ENCODE measurements at places on chromosomes 11 and 22.
A peak's percentile ranks its signal among the peaks of the same experiment; 100 is the strongest.

- DNase-seq: no peak
These were observed 377.2 kb downstream of the BRD1 start for GRCh38 chr22:49450498-49450897.

GRCh38 chr22:46871826-46872225 lies 109.4 kb downstream of the TBC1D22A start:
- no peak for DNase-seq

GRCh38 chr11:62153087-62153395 lies 29.2 kb downstream of the INCENP start:
- DNase-seq: no peak

GRCh38 chr11:14449302-14449714 lies 50.3 kb downstream of the COPB1 start:
- DNase-seq: no peak

DNA sequence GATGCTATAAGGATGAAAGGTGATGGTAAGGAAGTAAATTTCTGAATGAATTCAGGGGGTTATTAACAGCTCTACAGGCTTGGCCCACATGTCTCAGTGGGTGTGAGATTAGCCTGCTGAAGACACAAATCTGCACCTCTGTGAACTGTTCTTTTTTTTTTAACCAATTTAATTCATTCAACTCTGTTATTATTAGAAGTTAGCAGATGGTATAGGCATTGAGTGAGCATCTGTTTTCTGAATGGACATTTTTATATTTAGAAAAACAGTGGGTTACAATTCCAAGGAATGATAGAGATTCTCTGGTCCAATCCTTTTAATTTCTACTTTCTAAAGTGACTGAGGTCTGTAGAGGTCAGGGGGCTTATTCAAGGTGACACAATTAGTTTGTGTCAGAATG lies 122.0 kb upstream of the SORL1-AS1 start:
- DNase-seq: no peak

DNA sequence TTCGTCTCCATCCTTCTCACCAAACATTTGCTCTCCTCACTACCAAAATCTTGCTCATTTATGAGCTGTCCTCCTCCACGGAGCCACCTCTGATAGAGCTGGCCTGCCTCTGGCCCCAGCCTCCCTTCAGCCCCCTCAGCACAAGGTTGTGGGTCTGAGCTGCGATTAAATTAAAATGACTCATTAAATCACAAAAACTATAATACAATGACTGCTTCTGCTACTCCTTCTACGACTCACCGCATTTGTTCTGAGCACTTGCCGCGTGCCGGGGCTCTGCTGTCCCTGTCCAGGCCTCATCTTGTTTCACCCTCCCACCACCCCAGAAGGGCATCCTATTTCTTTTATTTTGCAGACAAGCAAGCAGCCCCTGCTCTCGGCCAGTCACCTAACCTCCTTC lies 49.2 kb upstream of the TIMP3 start:
- DNase-seq: no peak

DNA sequence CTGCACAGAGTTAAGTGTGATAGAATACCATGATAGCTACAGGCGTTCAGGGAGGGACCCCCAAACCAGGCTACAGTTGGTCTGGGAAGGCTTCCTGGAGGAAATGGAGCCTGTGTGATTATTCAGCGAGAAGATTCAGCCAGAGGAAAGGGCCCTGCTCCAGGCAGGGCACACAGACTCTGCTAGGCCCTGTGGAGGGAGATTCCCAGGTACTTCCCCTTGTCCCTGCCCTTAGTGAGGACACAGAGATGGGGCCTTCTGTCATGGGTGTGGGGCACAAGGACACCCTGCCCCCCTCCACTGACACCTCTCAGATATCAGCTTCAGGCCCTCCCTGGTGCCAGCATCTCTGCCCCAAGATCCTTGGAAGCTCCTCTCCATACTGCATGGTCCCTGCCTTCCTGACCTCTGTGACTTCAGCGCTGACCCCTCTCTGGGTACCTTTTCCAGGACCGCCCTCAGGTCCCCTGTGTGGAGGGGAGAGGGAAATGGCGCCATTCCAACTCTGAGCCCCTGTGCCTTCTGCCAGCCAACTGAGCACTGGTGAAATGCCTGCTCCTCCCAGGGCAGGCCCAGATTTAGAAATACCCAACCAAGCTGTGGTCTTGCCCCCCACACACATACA lies 12.6 kb upstream of the POU2F3 start:
- DNase-seq: no peak

DNA sequence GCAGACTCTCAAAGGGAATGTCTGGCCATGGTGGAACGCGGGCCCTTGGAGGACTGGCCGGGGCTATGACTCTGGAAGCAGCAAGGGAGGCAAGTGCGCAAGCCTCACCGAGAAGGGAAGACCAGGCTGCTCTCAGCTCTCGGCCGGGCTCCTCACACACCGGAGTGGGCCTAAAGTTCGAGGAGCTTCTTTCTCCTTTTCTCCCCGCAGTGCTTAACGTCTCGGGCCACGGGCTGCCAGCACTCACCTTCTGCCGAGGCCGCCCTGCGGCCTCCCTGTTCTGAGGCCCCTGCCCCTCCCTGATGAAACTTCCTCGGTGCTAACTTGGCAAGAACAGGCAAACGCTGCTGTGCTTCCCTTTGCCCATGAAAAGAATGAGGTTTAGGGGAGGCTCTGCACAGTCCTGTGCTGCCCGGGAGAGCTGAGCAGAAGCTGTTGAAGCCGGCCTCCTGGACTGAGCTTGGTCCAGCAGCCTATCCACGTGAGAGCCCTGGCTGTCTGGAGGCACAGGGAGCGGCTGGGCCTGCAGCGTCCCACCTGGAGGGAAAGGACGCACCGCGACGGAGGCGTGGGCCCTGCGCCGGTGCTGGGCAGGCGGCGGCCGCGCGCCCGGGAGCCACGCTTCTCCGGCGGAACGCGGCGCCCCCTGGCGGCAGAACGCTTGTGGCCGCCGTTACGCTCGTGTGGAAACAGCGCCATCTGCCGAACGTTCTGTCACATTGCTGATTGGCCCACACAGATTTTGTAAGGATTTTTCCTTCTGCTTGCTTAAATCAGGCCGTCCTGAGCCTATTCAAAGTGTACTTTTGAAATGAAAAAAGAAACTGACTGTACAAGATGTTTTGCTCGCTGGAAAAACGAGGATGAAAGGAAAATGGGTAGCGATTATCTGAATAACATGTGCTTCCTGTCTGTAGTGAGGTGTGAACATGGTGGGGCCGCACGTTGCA lies 65.0 kb upstream of the TMEM45B start:
- DNase-seq: peak; percentile 82

DNA sequence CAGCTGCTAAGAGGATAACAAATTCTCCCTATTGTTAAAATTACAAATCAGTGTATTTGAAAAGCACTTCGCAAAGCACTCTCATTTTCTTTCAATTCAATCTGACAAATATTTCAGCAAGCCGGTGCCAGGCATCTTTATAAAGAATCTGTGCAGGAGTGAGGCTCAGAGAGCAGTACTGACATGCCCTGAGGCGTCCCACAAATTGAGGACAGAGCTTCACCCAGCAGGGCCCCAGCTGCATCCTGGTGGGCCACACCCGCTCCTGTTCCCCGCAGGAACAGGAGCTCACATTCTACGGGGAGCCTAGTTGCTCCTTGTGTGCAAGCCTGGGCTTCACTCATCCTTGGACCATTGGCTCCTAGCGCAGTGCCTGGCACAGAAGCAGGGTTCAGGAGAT lies 60.9 kb upstream of the EIF3D start:
- no peak for DNase-seq

GRCh38 chr22:19232623-19233022 lies 54.1 kb upstream of the SLC25A1 start:
- no peak for DNase-seq

DNA sequence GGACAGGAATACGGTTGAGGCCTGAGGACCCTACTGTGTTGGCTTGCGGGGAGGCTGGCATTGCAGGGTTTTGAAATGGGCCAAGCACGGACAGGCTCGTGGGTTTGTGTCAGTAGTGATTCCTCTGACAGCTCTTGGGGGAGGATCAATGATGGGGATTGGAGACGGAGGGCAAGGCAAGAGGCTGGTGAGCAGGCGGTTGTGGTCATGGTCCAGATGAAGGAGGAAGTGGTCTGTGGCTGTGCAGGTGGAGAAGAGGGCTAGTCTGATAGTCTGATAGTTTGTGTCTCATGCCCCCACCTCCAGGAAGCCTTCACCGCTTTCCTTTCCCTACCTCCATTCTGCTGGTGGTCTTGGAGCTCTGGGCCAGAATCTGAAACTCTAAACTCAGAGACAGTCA lies 3.0 kb downstream of the MAFF start:
- DNase-seq: peak; percentile 58

GRCh38 chr22:19715188-19715930 lies 1.1 kb downstream of the SEPTIN5 start:
- no peak for DNase-seq

DNA sequence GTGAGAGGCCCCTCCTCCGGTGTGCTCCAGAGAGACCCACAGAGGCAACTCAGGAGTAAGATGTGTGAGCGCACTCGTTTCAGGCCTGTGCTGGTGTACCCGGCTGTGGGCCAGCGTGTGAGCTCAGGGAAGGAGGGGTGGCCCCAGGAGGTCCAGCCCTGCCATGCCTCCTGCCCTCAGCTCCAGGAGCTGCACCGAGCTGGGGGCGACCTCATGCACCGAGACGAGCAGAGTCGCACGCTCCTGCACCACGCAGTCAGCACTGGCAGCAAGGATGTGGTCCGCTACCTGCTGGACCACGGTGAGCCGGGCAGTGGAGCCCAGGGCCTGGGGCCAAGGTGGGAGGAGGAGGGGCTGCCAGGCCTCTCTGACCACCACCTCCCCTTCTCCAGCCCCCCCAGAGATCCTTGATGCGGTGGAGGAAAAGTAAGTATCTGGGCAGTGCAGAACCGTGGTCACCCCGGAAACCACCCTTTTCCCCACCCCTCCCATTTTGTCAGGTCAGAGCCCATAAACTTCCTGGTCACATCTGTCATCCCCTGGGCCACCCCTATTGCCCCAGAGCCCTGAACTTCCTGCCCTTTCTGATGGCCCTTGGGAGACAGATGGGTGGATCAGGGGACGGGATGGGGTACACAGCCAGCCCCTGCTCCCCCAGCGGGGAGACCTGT lies 2.5 kb upstream of the MDK start:
- no peak for DNase-seq

DNA sequence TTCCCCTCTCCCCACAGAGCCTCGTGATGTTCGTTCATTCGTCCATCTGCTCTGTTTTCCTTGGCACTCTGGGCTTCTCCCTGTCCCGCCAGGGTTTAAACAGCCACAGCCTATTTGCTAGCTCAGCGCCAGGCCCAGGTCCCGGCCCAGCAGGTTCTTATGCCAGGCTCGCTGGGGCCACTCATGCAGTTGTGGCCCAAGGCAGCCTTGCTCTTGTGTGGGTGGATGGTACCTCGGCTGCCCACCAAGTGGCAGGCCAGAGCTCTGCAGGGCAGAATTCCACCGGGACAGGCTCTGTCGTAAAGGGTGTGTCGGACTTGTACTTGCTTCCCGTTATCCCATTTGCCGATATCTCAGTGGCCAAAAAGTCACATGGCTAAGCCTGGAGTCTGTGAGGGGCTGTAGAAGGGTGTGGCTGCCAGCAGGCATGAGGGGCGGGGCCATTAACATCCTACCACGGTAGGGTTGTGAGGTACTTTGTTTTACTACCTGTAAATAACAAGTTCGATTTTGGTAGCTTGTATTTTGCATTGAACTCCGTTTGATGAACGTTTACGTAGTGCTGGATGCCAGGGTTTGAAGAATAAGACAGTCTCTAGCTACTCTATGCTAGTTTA lies 7.9 kb downstream of the FAM118A start:
- peak; percentile 23 for DNase-seq

DNA sequence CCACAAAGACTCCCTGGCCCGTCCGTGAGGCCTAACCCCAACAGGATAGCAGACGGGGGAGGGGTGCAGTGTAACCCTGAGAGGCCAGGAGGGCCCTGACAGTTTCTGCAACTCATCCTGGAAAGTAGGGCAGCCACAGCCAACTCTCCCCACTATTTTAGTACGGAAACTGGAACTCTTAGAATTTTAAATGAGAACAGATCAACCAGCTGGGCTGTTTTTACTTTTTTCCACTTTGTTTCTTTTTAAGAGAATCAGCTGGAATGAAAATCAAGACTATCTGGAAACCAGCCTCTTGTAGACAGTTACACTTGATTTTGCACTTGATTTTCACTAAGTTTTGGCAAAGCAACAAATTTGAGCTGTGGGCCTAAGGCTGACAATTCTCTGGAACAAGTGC lies 42.7 kb upstream of the NRIP3 start:
- no peak for DNase-seq

- DNase-seq: peak; percentile 43
These were observed 7.9 kb downstream of the MRPL16 start for GRCh38 chr11:59802639-59803176.

DNA sequence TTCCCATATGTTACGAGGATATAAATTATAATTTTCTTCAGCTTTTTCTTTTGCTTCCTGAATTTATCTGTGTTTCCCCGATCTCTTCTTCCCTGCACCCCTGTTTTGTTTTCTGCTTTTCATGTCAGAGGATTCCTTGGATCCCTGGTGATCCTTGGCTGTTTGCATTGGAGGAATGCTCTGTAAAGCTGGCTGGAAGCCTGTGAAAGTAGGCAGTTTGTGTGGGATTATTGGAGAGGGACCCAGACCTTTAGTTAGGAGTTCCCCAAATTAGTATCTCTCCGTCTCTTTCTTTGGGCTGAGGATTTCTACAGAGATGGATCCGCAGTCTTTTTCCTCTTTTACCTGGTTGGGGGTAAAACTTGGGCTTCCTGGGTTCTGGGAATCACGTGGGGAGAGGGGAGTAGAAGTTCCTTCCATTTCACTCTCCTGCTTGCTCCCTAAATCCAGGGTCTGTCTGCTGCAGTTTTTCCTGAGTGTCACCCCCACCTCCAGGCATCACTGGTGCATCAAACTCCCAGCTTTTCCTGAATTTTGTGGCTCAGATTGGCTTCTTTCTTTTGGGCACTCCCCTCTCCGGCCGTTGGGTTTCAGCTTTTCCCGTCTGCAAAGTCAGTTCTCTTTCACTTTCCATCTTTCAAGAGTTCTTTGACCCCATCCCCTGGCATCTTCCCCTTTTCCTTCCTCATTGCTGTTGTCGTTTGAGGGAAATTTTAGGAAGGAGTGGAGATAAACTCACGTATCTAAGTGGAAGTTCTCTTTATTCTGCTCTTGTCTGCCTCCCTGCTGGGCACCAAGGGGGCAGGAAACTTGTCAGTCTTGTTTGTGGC lies 79.1 kb upstream of the ALX4 start:
- DNase-seq: no peak

DNA sequence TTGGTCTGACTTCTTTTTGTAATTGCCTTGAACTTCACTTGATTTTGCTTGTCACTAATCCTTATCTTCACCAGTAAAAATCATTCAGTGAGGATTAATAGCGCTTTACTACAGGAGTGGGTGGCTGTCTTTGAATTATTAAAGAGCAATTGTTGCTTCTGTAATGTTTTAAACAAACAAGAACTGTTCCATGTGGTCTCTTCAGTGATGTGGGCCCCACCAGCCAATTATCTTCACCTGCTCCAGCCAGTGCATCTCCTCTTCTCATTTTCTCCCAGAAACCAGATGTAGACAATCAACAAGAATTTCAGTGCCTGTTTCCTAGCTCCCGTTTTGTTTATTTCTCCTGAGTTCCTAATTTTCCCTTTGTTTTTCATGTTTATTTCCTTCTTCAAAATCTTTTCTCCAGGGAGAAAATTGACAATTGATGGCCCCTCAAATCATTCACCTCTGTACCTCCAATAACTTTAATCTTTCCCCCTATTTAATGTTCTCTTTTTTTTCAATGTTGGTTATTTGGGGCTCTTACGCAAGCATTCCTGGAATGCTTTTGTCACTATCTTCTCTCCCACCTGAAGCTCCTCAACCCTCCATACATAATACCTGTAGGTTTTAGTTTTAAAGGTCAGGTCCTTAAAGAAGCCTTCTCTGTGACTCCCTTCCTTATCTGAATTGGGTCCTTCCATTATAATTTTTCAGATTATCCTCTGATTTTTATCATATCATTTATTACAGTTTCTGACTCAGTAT lies 115.1 kb downstream of the ARFGAP2 start:
- DNase-seq: no peak

All from activated CD4-positive, alpha-beta memory T cell treated with anti-CD3 and anti-CD28 coated beads, Interleukin-2, amount 10 ng/mL, durations not matched to agents 7 days and 5 days (primary cell).